ENCODE measurements at places on chromosomes 5 and 9.

DNA sequence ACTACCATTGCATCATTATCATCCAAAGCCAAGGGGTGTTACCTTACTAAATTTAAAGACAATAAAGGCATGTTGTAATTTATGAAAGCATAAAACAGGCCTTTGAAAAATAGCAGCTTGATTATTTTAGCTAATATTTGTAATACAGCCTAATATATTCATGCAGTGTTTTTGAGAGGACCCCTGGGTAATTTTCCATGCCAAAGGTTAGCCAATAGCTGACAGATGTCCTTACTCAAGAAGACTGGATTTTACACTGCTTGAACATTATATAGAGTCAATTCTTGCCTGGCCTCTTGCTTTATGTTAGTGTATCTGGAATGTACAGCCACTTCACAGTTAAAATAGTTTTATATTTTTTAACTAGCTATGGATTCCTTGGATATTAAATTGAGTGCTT is 337.8 kb upstream of the PAPPA start:
- no peak for DNase-seq

GRCh38 chr5:146079695-146080373 is 25.5 kb downstream of the PLAC8L1 start:
- peak; percentile 89 for DNase-seq

- DNase-seq = no peak
These were observed 228.2 kb upstream of the CCNH start for GRCh38 chr5:87640902-87641301.

DNA sequence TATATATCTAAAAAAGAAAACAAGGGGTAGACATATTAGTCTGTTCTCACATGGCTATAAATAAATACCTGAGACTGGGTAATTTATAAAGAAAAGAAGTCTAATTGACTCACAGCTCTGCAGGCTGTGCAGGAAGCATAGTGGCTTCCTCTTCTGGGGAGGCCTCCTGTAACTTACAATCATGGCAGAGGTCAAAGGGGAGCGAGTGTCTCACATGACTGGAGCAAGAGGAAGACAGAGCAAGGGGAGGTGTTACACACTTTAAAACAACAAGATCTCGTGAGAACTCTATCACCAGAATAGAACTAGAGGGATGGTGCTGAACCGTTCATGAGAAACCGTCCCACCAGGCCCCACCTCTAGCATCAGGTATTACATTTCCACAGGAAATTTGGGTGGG is 616.8 kb downstream of the TLE4 start:
- DNase-seq = peak; percentile 26

GRCh38 chr9:104861397-104861796 is 66.6 kb downstream of the ABCA1 start:
- DNase-seq = peak; percentile 45

DNA sequence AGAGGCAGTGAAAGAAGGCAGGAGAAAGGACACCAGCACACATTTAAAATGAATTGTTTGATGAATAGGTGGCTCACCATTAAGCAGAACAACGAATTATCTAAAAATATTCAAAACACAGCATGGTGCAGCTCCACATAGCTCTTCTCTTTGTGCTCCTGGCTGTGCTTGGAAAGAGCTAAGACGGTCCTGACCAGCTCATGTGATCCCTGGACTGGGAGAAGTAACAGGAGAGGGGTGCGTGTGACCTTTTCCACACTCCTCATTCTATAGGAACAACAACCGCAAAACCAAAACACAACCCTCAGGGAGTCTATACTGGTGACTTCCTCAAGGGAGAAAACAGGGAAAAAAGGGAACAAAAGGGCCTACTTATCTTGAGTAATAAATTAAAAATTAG is 140.5 kb downstream of the DIRAS2 start:
- no peak for DNase-seq

DNA sequence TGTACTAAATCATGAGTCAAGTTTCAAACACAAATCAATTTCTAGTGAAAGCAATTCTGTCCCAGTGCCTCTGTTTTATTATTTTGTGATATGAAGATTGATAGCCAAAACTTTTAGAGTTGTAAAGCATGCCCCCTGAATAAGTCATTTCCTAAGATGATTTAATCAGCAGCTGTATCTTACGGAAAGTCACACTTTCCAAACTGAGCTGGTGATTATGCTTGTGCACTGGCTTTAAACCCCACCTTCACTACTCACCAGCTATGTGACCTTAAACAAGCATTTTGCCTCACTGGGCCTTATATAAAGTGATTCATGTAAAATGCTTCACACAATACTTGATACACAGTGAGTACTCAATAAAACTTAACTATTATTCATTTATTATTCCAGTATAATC is 78.1 kb downstream of the EDIL3 start:
- DNase-seq = no peak

- no peak for DNase-seq
These were observed 601.5 kb downstream of the ANXA1 start for GRCh38 chr9:73753171-73753570.

- DNase-seq = peak; percentile 86
These were observed at the start of gene PRELID2 for GRCh38 chr5:145834917-145835847. PRELID2 (minus strand) TSS chr5:145835342; CDS start chr5:145835251, 91 bp downstream.

GRCh38 chr5:147558826-147559225 is 49.0 kb upstream of the DPYSL3 start:
- DNase-seq = peak; percentile 41

- DNase-seq = no peak
These were observed 101.3 kb downstream of the WDR41 start for GRCh38 chr5:77390795-77391194.

DNA sequence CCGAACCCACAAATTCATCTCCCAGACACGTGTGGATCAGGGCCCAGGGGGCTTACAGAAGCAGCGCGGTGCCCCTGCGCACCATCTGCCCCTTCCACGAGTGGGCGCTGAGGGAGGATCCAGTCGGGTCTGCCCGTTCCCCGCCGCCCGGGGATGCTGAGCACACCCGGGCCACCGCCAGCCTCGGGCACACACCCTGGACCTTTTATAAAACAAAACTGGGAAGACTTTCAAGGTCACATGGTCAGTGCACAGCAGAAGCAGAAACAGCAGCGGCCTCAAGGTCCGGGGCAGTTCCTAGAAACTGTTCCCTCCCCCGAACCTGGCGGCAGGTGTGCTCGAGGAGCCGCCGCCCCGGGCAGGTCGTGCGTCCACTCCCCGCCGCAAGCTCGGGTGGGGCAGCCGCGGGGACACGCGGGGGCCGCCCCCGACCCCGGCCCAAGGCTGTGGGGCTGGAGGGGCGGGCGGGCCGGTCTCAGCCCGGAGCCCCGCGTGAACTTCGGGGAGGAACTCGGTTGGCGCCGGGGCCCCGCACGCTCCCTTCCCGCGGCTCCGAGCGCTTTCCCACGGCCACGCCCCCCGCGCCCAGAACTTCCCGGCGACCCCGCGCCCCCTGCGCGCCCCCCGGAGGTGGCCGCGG is 633 bp upstream of the PPP1R26 start:
- no peak for DNase-seq

DNA sequence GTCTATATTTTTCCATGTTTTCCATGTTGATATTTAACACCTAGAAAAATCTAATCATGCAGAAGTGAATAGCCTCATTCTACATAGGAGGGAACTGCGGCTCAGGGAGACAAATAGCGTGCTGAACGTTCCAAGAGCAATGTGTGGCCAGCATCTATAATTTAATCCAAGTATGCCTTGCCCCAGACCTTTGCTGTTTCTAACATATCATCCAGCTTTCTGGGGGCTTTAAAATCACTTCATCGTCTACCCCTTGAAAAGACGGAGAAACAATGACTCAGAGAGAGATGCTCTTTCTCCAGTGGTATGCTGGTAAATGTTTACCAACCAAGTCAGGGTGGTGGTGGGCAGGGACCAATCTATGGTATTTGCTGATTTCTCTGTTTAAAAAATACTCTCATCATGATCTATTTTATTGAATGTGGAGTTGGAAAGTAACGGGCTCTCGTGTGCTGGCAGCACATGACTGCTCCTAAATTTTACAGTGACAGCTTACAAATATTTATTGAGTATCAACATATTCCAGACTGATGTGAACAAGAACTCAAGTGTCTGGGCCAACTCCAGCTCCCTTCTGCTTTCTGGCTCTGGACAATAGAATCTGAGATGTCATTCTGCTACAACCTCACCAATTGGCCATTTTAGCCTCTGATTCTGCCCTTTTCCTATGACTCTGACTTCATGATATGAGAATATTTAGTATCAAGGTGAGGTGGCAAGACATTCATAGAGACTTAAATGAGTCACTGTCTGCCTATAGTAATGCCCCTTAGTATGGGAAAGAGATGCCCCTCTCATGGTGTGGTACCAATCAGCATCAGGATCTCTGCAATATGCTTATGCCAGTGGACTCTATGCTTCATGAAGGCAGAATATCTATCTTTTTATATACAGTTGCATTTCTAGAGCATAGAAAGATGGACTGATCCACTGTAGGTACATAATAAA is 407.4 kb upstream of the TNC start:
- no peak for DNase-seq

- no peak for DNase-seq
These were observed 12.0 kb downstream of the ENHO start for GRCh38 chr9:34510497-34511468.

DNA sequence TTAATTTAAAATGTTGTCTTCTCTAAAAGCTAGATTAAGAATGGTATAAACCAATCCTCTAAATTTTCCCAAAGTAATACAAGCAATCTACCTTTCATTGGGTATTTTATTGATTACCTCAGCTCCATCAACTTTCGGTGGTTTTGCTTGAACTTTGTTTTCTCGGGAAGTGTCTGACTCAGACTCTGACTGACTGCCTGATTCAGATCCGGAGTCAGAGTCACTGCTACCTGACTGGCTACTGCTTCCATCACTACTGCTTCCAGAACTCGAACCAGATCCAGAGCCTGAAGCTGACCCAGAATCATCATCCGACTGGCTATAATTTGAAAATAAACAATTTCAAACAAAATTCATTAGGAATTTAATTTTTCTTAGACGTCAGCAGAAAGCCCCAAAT is 24.0 kb downstream of the CHD1 start:
- DNase-seq = no peak

GRCh38 chr5:129770024-129770820 is 22.3 kb downstream of the MINAR2 start:
- no peak for DNase-seq

GRCh38 chr5:135319928-135320606 is 79.0 kb downstream of the MACROH2A1 start:
- no peak for DNase-seq

GRCh38 chr5:139809331-139809810 is 13.8 kb downstream of the PSD2 start:
- no peak for DNase-seq

DNA sequence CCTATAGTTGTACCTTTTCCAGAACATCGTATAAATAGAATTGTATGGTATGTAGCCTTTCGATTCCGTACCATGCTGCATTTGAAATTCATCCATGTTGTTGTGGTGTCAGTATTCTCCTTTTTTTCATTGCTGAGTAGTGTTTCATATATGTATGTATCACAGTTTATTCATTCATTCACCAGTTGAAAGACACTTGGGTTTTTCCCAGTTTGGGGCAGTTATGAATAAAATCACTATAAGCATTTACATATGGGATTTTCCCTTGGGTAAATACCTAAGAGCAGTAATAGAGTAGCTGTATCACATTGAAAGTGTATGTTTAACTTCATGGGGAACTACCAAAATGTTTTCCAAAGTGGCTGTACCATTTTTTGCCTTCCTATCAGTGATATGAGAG is 16.1 kb upstream of the FKTN start:
- DNase-seq = no peak

DNA sequence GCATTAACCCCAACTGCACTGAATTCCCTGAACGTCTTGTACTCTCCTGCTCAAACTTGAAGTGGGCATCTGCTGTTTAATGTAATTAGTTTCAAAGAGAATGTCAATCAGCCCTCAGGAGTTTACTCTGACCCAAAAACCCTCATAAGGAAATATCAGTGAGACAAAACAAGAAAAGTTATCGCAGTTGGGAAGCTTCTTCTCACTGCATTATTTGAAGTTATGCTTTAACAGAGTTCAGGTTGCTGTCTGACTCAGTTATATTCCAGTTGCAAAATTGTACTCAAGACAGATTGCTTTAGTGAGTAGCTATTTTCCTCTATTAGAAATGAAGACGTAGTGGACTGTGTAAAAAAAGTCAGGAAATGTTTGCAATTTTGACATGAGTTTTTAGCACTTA is 52.1 kb downstream of the PPIC start:
- no peak for DNase-seq

GRCh38 chr9:7656636-7657035 is 142.9 kb downstream of the DMAC1 start:
- no peak for DNase-seq

- DNase-seq = no peak
These were observed 12.6 kb downstream of the OLFML2A start for GRCh38 chr9:124789531-124789930.

DNA sequence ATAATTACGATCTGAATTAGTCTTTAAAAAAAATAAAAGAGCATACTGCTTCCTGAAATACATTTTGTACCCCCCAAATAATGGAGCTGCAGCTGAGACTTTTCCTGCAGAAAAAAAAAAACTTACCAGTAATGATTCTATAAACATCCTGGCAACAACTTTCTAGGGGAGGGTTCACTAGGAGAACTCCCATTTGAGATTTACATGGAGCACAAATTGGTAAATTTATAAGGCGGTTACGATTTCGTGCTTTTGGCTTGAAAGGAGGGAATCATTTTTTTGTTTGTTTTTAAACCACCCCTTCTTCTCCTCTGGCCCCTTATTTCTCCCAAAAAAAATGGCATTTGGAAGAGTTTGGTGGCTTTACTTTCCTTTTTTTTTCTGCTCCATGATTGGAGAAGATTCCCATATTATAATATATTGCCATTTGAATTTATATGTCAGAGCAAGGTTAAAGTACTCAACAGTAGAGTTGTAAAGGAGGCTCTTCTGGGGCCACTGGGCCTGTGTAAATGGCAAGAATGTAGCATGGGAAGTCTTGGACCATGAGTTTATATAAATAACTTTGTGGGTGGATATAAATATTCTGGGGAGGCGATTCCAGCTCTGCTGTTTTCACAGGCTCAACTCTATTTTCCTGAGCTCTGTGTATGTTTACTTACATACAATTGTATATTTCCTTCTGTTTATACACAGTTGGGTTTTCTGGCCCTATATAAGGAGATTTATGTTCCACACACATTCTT is 159.9 kb downstream of the CSNK1G3 start:
- no peak for DNase-seq

GRCh38 chr5:39138892-39139291 is 64.7 kb upstream of the RICTOR start:
- no peak for DNase-seq

DNA sequence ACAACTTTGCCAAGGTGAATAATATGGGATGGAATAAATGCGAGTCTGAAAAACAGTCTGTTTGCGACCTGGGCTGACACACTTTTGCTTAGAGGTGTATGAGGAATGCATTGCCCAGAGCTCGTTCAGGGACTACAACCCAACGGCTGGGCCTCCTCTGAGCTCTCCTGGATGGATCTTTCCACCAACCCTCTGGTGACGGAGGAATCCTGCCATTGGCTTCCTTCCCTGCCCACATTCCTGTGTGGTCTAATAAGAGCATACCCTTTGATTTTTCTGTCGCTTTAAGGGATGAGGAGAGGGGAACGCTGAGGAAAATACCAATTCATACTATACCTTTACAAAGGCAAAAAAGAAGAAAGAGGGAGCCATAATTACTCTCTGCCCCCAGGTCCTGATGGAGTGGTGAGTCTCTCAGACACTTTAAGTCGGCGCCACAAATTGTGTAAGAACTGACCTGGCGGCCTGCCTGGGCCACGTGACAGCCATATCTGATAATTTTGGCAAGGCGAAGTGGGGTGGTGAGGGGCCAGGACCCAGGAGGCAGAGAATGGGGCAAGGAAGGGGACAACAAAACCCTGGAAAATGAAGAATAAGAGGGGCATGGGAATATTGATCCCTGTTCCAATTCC is 265.2 kb upstream of the MSX2 start:
- no peak for DNase-seq

GRCh38 chr9:83030391-83031107 is 32.4 kb downstream of the RASEF start:
- DNase-seq = no peak

Data from MV-4-11 (cell line).